Spinal cord (tissue), 10 donors: ENCODE measurements at places on chromosomes 12 and 14.

- no peak overlapping the region for H3K27ac ChIP-seq
- H3K27me3 ChIP-seq: no peaks in the 10 kb centered on the region
- H3K4me3 ChIP-seq: no peak overlapping the region
These were observed 116.2 kb upstream of the MAP1LC3B2 start for GRCh38 chr12:116442946-116443345.

DNA sequence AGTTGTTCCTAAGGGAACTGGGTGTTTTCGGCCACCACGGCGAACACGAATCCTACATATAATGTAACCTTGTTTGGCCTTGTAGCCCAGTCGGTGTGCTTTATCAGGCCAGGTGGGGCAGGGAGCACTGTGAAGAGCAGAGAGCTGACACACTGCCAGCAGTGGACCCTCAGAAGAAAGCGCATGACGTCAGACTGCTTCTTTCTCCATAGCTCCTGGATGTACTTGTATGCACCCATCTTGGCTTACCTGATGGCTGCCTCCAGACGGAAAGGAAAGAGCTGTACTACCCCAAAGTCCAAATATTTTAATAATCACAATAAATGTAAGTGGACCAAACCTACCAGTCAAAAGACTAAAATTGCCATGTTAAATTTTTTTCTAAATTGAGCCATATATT, 31.3 kb upstream of the GSC start:
- H3K36me3 ChIP-seq: no peaks in the 10 kb centered on the region
- no peak overlapping the region for H3K27ac ChIP-seq
- no peaks in the 10 kb centered on the region for H3K27me3 ChIP-seq
- H3K4me1 ChIP-seq: no peaks in the 10 kb centered on the region

DNA sequence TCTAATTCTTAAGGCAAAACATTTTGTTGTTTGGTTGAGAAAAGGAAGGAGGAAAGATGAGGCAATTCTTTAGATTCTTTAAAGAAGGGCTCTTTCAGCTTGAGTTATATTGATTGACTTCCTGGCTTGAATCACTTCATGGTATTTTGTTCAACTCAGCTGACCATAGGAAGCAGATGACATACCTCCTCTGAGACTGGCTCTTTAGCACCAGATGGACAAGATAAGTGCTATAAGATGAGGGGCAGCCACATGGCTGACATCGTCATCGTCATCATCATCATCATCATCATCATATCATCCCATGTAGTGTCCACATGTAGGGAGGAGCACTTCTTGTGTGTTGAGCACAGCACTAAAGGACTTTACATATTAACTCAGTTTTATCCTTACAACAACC, 81.3 kb downstream of the SSPN start:
- no peaks in the 10 kb centered on the region for H3K36me3 ChIP-seq
- no peak overlapping the region for H3K4me3 ChIP-seq
- DNase-seq: no peak
- peaks cover 28% of the 10 kb centered on the region for H3K4me1 ChIP-seq
- H3K27ac ChIP-seq: no peak overlapping the region
- H3K27me3 ChIP-seq: no peaks in the 10 kb centered on the region

DNA sequence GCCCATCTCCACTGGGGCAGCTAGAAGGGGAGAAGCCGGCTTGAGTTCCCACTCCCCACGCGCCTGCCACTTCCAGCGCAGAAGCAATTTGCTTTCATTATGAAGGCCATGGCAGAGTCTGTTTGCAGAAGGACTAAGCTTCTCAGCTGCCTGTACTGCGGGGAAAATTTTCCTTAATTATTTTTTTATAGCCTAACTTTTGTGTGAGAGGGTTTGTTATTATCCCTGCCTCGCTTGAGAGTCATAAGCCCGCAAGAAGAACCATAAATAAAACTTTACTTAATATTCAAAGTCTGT, 56.0 kb upstream of the DLK1 start:
- H3K27me3 ChIP-seq: peaks cover 16% of the 10 kb centered on the region
- DNase-seq: no peak
- no peak overlapping the region for H3K27ac ChIP-seq

- H3K36me3 ChIP-seq: peaks cover 27% of the 10 kb centered on the region
- H3K4me3 ChIP-seq: no peak overlapping the region
- no peaks in the 10 kb centered on the region for H3K27me3 ChIP-seq
- no peak for DNase-seq
These were observed 12.9 kb downstream of the ANKRD13A start for GRCh38 chr12:110012137-110012536.

- no peaks in the 10 kb centered on the region for H3K27me3 ChIP-seq
- no peak overlapping the region for H3K4me3 ChIP-seq
- no peak for DNase-seq
- H3K27ac ChIP-seq: no peak overlapping the region
- H3K4me1 ChIP-seq: no peaks in the 10 kb centered on the region
These were observed 123.1 kb upstream of the PARP11 start for GRCh38 chr12:3996322-3996721.

GRCh38 chr14:62885451-62885850, 159.8 kb downstream of the KCNH5 start:
- no peak for DNase-seq
- H3K27ac ChIP-seq: no peak overlapping the region
- no peak overlapping the region for H3K4me3 ChIP-seq
- no peaks in the 10 kb centered on the region for H3K4me1 ChIP-seq
- H3K36me3 ChIP-seq: no peaks in the 10 kb centered on the region
